ENCODE measurements at places on chromosomes 7 and 10. TPM values are rescaled to one million over a fixed set of nuclear protein-coding genes. Genes with fewer than 3 reads are reported as not detected.

Gene DGKI
- total RNA-seq = 22.3 TPM

Gene HMX3
- not detected for total RNA-seq

Gene TMEM130
- 0.38 TPM for total RNA-seq

Gene NUTM2A
- total RNA-seq = 0.28 TPM

Gene CHST12
- total RNA-seq = 6.1 TPM

Data from regular cardiac myocyte (primary cell).